Motor neuron (in vitro differentiated cells): ENCODE measurements at places on chromosomes 5 and 9. TPM values are rescaled to one million over a fixed set of nuclear protein-coding genes. Genes with fewer than 3 reads are reported as not detected.

Gene PDE6A
- 0.73 and 0.85 TPM in 2 replicates for total RNA-seq

DNA sequence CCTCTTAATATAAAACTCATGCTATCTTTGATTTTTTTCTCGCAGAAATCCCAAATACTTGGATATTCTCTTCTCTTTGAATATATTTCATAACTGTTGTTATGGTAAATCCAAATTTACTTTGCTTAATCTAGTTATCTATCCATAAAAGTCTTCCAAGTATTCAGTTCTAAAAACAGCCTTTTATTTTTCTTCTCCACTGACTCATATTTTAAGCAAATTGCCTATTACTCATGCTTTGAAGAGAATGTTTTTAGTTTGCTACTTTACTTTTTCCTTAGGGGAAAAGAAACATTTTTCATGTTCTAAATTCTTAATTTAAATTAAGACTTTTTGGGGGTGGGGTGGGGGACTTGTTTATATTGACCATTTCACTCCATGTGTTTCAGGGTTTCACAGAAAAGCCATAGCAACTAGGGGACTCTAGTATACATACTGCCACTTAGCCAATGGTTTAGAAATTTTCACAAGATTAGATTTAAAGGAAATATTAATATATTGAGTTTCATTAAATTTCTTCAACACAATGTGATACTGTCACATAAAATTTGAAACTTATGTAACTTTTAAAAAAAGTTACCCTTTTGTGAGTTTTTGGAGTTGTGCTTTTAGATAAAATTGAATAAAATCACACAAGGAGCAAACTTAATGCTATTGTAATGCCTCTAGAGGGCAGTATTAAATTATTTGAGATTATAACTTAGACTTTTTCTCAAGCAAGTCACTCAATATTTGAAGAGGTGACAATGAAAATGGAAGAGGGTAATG, 545.8 kb upstream of the ARRDC3 start:
- ATAC-seq, result no peak

DNA sequence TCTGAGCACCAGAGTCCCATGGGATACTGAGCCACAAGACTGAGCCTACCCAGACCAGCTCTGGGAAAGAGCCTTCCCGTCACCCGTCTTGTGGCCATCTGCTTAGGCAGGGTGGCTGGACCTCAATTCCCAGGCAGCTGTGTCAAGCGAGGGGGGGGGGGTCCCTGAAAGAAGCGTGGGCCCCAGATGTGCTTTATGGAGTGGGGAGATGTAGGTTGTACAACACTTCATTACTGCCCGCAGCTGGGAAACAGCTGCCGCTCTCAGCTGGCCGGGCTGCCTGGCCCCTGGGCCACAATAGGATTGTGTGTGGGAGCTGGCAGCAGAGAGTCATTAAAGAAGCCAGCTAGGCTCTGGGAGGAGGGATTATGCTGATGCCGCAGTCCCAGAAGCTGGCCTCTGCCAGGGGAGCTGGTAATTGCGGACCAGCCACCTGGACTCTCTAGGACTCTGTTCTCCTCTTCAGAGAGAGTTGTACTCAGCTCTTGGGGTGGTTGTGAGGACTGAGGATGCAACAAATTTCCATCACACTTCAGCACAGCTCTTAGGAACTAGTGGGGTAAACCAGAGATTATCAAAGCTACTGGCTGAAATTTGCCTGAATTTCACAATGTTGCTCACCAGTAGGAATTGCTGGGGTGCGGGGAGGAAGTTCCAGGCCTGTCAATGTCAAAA, 145.4 kb downstream of the GADD45G start:
- ATAC-seq, result peak; percentile 66

DNA sequence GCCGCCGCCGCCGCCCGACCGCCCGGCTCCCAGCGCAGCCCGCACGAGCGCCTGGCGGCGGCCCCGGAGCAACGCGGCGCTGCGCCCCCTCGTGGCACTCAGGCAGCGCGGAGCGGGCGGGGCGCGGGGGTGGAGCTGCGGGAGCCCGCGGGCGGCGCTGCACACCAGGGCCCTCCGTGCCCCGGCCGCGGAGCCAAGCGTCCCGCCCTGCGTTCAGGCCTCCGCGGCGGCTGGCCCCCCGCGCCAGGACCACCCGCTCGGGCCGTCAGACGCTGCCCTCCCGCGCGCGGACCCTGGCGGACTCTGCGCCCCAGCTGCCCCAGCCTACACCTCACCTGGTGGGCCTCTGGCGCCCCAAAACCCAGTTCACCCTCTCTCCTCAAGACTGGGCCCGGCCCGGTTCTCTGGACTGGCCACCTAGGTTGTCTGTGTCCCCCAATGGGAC, at the start of gene RASGEF1C:
Gene RASGEF1C (minus strand): TSS at position 75 of the 445 bp plus-strand sequence. CDS start 71,159 bp downstream, outside the sequence.
- ATAC-seq, result peak; percentile 92

Gene PCDHB7
- 0.33 and 0.38 TPM in 2 replicates for total RNA-seq
